ENCODE measurements at places on chromosomes 4 and X.

- DNase-seq: peak; percentile 90
Observed at GRCh38 chr4:83320548-83320947, 14.1 kb downstream of the HPSE start.

- DNase-seq: no peak
Observed at GRCh38 chrX:151854726-151855495, 57.8 kb upstream of the MAGEA4 start.

DNA sequence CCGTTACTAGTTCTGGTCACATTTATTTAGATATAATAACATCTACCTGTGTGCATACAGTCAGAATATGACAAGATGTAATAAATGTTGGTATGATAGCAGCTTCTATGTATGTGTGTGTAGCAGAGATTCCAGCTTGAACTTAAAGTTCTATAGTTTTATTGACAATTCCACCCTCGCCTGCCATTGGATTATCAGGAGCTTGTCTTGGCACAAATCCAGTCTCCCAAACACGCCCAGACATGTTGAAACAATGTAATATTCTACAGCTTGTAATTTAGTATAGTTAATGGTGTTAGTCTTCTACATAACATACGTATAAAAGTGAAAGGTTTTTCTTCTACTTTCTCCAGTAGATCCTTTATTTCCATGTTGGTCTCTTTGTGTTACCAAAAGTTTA, 44.4 kb downstream of the BBS12 start:
- DNase-seq: no peak

- no peak for DNase-seq
Observed at GRCh38 chr4:108849611-108850168, 86.8 kb upstream of the ETNPPL start.

- no peak for DNase-seq
Observed at GRCh38 chr4:72935462-72935861, 134.1 kb downstream of the COX18 start.

DNA sequence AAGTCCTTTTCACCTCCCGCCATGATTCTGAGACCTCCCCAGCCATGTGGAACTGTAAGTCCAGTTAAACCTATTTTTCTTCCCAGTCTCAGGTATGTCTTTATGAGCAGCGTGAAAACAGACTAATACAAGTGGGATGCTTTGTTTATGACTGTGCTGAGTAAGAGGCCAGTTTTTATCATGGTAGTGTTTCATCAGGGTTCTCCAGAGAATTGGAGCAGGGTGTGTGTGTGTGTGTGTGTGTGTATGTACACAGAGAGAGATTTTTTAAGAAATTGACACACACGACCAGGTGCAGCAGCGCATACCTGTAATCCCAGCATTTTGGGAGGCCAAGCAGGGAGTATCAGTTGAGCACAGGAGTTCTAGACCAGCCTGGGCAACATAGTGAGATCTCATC, 34.6 kb upstream of the SLC2A9 start:
- DNase-seq: no peak

GRCh38 chr4:69133993-69134392, 37.7 kb downstream of the UGT2B7 start:
- DNase-seq: no peak

GRCh38 chrX:150731795-150732194, 38.6 kb downstream of the MTMR1 start:
- no peak for DNase-seq

GRCh38 chr4:15066140-15066539, 63.9 kb downstream of the CPEB2 start:
- no peak for DNase-seq

- DNase-seq: no peak
Observed at GRCh38 chrX:123308658-123309057, 124.6 kb downstream of the GRIA3 start.

- peak; percentile 10 for DNase-seq
Observed at GRCh38 chrX:129540722-129541184, 694 bp downstream of the OCRL start.

- DNase-seq: no peak
Observed at GRCh38 chrX:133401536-133401935, 13.8 kb downstream of the GPC4 start.

- no peak for DNase-seq
Observed at GRCh38 chr4:125911481-125911880, 596.7 kb downstream of the FAT4 start.

DNA sequence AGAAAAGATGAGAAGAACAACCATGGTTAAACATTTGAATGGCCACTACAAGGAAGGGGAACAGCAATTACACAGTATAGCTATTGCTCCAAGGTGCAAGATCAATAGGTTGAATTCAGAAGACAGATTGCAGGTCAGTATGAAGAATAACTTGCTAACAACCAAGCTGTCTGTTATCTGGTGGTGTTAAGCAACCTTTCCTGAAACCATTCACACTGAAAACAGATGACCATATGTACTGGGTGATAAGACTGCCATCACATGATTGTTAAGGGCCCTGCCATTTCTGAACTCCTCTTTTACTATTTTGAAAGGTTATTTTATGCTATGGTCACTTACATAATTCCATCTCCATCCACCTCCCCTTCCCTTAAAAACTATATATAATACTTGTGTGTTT, 6.8 kb downstream of the GABRA3 start:
- no peak for DNase-seq

- DNase-seq: no peak
Observed at GRCh38 chr4:36053930-36054329, 190.4 kb downstream of the ARAP2 start.

- no peak for DNase-seq
Observed at GRCh38 chrX:68112321-68112720, 321.0 kb downstream of the OPHN1 start.

DNA sequence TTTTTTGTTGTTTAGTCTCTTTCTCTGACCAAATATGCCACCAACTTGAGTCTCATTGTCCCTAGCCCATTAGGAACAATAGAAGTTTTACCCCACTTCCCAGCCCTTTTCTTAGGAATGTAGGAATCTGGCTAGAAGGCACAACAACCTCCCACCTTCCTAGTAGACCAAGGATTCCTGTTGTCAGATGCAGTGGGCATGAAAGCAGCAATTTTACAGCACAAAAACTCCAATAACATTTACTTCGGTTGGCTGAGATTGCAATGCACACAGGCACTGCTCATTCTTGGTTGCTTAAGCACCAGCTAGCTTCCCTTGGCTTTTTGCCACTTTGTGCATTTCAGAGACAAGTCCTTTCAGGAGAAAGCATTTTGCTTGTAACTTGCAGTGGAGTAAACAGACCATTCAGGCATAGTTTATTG, 312.8 kb downstream of the TENM3 start:
- no peak for DNase-seq

DNA sequence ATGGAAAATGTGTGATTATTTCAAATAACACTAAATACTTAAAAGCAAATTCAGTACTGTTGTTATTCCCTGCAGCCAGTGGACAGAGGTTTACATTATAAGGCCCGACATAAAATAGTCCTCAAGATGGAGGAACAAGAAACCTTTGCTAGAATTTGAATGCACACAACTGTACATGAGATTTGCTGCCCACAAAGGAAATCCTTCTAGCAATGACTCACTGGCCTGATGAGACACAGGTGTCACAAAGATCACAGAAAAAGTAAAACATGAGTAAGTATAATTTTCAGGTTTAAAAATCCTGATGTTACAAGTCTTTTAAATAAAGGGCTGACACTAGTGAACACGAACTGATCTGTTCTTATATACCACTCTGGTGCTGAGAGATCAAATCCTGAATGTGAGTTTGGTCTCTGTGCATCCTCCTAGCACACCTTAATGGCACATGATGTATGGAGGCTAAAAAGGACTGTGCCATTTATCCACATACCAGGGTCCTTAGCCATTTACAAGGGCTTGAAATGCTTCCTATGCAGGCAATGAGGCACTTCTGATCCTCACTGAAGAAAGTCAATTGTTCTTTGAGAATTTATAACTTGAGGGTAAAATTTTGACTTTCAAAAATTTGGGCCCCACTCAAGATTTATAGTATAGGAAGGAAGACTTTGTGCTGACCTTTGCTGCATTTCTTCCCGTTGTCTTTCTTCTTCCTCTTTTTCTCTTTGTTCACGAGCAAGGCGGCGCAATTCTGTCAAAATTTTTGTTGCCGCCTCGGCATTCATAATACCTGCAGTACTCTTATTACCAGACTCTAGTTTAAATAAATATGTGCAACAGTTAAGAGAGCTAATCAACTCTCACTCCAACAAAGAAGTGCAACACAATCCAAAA, 23.0 kb downstream of the MAP7D3 start:
- peak; percentile 54 for DNase-seq

GRCh38 chrX:100609591-100609990, 24.9 kb downstream of the TNMD start:
- no peak for DNase-seq

DNA sequence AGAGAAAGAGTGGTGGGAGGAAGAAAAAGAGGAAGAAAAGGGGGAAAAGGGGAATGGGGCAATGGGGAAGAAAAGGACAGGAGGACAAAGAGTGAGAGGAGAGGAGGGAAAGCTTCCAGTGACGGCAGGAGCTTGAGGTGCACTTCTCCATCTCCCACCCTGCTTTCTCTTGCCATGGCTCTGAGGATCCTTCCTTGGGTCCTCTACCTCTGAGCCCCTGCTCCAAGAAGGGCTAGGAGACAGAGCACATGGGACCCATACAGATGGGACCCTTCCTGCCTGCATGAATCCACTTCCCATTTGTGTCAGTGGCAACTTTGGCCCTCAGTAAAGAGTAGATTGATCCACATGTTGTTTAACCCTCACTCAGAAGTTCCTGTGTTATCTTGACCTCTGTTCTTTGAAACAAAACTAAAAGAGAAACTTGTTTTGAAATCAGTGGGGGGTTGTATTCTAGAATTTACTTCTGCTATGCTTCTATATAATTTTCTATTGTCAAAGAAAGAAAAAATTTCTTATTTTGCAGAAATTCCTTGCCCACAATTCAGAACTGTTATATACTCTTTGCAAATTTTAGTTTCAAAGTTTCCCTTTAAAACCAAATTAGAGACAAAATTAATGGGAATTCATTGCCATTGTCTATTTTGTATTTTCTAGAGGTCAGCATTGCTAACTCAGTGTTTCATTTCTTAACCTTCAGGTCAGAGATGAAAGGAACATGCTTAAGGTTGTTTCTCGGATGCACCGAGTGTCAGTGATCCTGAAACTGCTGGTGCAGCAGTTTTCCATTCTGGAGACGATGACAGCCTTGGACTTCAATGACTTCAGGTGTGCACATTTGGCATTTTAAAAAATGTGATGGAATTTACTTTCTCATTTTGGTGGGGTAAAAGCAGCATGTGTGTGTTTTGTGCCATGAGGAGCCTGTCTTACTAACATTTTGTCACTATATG, 5.0 kb downstream of the TDO2 start:
- DNase-seq: no peak

GRCh38 chr4:131650951-131651350, 1498.1 kb upstream of the PCDH10 start:
- DNase-seq: no peak

DNA sequence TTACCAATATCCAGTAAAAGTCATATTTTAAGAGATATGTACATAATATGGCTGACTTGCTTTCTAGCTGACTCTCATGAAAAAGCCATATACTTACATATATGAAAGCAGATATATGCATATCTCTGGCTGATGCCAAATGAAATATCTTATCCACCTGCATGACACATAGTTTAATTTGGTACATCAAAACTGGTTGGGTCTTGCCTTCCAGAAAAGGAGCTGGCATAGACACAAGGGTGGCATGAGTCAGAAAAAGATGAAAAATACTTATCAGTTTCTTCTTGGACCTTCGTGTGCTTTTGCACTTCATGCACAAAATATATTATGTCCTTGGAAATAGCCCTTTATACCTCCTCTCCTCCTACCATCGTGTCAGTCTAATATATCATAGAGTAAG, 32.1 kb downstream of the TIGD4 start:
- no peak for DNase-seq

DNA sequence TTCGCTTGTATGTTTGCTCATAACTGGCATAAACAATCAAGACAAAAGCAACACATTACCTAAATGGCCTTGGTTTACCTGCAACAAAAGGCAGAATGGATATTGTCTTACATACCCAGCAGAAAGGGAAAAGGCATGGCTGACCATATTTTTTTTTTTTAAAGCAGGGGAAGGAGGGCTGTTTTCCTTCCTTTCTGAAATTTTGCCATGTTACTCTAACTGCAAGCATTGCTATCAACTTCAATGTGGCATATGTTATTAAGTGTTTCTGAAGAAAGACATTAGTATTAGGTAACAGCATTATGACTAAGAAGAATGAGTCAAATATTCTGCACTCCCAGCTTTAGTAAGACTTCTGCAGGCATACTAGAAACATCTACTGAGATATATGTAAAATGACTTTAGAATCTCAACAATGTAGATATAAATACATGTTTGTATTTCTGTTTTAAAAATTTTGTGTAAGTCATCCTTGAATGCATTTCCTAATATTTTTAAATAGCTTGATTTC, 512.6 kb upstream of the FAM241A start:
- no peak for DNase-seq

DNA sequence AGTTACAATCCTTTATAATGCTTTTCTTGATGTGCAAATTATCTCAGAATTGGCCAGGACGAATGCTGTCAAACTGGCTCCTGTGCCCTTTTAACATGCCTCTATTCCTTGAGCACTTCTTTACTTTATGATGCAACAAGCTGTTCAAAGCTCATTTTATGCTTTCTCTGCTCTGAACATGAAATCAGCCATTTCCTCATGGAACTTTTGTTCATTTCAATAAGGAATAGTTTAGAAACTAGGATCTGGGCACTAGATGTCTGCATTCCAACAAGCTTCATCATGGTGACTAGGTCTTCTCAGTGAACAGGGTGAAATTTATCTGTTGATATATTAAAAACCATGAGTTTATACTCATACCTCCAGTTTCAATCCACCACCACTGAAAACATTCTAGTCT, 87.3 kb upstream of the TEX13A start:
- no peak for DNase-seq

GRCh38 chr4:76293772-76294171, 12.8 kb upstream of the STBD1 start:
- DNase-seq: no peak

GRCh38 chrX:40660381-40660780, 13.0 kb upstream of the CXorf38 start:
- DNase-seq: no peak

DNA sequence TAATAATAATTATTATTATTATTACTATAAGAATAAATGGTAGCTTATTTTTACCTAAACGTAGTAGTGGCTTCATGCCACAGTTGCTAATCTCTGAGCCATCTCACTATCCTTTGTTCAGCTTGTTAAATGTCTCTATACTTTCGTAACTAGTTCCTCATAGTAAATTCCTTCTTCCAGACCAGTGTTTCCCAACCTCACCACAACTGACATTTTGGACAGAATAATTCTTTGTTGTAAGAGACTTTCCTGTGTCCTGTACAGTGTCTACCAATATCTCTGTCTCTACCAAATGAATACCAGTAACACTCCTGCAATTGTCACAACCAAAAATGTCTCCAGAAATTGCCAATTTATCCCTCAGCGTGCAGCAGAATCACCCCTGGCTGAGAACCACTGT, 1040.9 kb downstream of the DMD start:
- no peak for DNase-seq

GRCh38 chrX:9627922-9628321, 137.7 kb downstream of the GPR143 start:
- DNase-seq: no peak

Data from hematopoietic multipotent progenitor cell (in vitro differentiated cells).